Activated CD4-positive, CD25-positive, alpha-beta regulatory T cell treated with anti-CD3 and anti-CD28 coated beads, Interleukin-2, amount 50 U/mL, for 24 hours (primary cell): ENCODE measurements at places on chromosomes 3 and 15.
A peak's percentile ranks its signal among the peaks of the same experiment; 100 is the strongest.

DNA sequence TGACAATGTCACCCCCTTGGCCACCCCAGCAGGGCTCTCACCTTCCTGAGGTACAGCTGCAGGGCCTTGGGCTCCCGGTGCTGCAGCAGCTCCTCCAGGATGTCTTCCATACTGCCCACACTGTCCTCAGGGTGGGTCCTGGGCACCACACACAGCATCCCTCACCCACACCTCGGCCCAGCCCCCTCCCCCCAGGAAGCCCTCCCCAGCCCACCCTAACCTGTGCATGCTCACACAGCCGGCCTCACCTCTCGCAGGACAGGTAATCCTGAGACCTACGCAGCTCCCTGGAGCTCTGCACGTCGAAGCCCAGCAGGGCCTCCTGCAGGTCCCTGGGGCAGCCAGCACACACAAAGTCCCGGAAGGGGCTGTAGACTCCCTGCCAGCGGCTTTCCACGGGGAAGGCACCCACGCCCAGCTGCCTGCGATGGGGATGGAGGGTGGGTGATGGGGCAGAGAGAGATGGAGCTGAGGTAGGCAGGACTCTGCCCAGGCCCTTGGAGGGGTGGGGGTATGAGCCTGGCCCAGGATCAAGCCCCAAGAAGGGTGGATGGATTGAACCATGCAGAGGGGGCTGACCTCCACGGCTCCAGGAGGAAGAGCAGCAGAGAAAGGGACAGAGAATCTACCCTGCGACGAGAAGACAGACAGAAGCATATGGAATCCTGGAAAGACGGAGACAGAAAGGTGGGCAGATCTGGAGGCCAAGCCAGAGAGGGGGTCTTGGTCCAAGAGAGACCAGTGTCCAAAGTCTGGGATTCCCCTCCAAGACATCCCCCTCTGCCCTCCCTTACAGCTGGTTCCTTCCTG is 16.7 kb downstream of the ALS2CL start:
- ATAC-seq = no peak

GRCh38 chr15:40348474-40348870 is 2.4 kb upstream of the PHGR1 start:
- no peak for ATAC-seq

DNA sequence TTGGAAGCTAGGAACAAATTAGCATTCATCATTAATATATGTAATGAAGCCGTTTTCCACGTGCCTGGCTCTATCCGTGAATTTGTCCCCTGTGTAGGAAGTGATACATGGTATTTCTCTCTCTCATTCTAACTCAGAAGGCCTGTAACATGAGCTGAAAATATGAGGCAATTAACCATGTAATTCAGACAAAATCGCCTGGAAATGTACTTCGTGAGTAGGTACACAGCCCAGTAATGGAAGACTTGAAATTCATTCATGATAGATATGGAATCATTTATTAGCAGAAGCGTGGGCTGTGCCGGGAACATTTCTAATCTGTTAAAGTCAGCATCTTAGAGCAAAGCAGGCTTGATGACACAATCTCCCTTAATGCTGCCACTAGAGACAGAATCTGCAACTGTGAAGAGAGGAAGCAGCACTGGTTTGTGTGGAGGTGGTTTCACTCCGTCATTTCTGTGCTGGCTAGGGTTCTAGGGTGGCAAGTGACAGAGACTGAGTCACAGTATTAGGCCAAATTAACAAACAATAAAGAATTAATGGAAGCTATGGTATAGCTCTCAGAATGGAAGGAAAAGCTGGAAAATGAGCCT is 225.0 kb upstream of the PROK2 start:
- ATAC-seq = peak; percentile 60

GRCh38 chr3:173819368-173819767 is 421.8 kb downstream of the NLGN1 start:
- no peak for ATAC-seq

GRCh38 chr3:182692021-182692420 is 101.3 kb upstream of the ATP11B start:
- ATAC-seq = no peak

- no peak for ATAC-seq
These were observed 19.2 kb downstream of the PXK start for GRCh38 chr3:58351920-58352319.

DNA sequence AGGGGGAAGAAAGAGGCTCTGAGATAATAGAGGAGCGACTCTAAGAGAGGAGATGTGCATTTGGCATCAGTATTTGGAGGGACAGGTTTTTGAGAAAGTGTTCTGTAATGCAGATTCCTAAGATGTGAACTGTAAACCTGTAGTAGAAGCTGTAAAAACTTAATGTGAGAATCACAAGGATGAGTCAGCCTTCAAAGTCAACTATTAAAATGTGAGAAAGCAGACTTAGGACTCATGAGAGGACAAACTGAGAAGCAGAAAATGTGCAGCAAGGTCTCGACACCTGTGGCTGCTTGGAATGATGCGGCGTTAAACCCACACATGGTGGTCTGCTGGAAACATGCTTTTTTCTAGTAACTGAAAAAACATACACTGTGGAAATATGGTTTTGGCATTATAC is 36.0 kb downstream of the USP13 start:
- no peak for ATAC-seq

DNA sequence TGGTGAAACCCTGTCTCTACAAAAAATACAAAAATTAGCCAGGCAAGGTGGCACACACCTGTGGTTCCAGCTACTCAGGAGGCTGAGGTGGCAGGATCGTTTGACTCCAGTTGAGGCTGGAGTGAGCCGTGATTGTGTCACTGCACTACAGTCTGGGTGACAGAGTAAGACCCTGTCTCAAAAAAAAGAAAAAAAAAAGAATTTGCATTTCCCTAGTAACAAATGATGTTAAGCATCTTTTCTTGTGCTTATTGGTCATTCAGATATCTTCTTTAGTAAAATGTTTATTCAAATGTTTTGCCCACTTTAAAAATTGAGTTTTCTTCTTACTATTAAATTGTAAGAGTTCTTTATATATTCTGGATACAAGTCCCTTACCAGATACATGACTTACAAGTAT is 48.7 kb downstream of the NFKBIZ start:
- ATAC-seq = no peak
